ENCODE measurements at places on chromosomes 2 and 18. TPM values are rescaled to one million over a fixed set of nuclear protein-coding genes. Genes with fewer than 3 reads are reported as not detected.

The EVA1A gene
- total RNA-seq: 19.0 TPM

The LYG1 gene
- total RNA-seq: not detected

The LCT gene
- total RNA-seq: not detected

The CYP27A1 gene
- 15.7 TPM for total RNA-seq

The PROKR1 gene
- not detected for total RNA-seq

The AQP12A gene
- not detected for total RNA-seq

The CHST9 gene
- not detected for total RNA-seq

The MC4R gene
- not detected for total RNA-seq

The ALK gene
- total RNA-seq: not detected

The CHST10 gene
- total RNA-seq: 4.5 TPM

Measured in cardiac ventricle fibroblast (primary cell).